T-helper 17 cell (primary cell): ENCODE measurements at places on chromosomes 16 and 17. TPM values are rescaled to one million over a fixed set of nuclear protein-coding genes. Genes with fewer than 3 reads are reported as not detected.
A peak's percentile ranks its signal among the peaks of the same experiment; 100 is the strongest.

- H3K4me1 ChIP-seq: peaks cover 23% of the 10 kb centered on the region
- no peak overlapping the region for H3K4me3 ChIP-seq
- H3K27me3 ChIP-seq: no peaks in the 10 kb centered on the region
These were observed 183.8 kb upstream of the CHMP6 start for GRCh38 chr17:80807882-80808281.

DNA sequence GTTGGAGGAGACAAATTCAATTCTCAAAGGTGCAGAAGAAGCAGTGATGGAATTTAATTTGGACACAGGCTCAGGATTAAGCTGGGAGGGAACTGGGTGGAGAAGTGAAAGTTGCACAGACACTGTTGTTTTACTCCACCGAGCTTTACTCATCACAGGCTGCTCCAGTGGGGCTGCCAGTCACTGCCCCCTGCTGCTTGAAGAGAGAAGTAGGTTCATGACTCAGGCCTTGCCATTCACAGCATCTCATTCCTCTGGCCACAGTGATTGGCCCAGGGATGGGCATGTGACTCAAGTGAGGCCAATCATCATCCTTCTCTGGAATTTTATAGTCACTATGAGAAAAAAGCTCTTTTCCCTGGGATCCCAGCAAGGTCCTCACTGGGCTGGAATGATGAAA lies 11.8 kb downstream of the GNAO1 start:
- H3K36me3 ChIP-seq: peaks cover 5% of the 10 kb centered on the region
- peaks cover 17% of the 10 kb centered on the region for H3K4me1 ChIP-seq
- H3K27ac ChIP-seq: no peak overlapping the region
- H3K27me3 ChIP-seq: no peaks in the 10 kb centered on the region
- no peak overlapping the region for H3K4me3 ChIP-seq

- DNase-seq: no peak
- H3K4me3 ChIP-seq: no peak overlapping the region
- peaks cover 13% of the 10 kb centered on the region for H3K27me3 ChIP-seq
- H3K36me3 ChIP-seq: no peaks in the 10 kb centered on the region
These were observed 105.5 kb downstream of the AXIN2 start for GRCh38 chr17:65455972-65456343.

GRCh38 chr17:39622380-39623006 lies 4.3 kb upstream of the PPP1R1B start:
- peak overlapping the region; percentile 82 for H3K27ac ChIP-seq
- peaks cover 28% of the 10 kb centered on the region for H3K4me1 ChIP-seq
- peaks cover 22% of the 10 kb centered on the region for H3K27me3 ChIP-seq
- DNase-seq: no peak
- H3K4me3 ChIP-seq: peak overlapping the region; percentile 90

DNA sequence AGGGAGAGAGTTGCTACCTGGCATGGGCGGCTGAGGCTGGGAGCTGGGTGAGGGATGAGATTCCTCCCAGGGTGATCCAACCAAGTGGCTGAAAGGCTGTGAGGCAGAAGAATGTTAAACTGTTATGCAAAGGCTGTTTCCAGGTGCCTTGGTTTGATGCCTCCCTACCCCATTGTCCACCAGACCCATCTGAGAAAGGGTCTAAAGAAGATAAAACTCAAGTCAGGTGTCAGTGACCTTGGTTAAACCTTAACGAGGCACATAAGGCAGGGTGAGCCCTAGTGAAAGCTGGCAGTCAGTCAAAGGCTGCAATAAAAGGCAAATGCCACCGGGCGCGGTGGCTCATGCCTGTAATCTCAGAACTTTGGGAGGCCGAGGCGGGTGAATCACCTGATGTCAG lies 23.8 kb downstream of the LDHD start:
- H3K4me1 ChIP-seq: peaks cover 15% of the 10 kb centered on the region
- no peak overlapping the region for H3K4me3 ChIP-seq
- H3K27me3 ChIP-seq: no peaks in the 10 kb centered on the region
- DNase-seq: no peak

DNA sequence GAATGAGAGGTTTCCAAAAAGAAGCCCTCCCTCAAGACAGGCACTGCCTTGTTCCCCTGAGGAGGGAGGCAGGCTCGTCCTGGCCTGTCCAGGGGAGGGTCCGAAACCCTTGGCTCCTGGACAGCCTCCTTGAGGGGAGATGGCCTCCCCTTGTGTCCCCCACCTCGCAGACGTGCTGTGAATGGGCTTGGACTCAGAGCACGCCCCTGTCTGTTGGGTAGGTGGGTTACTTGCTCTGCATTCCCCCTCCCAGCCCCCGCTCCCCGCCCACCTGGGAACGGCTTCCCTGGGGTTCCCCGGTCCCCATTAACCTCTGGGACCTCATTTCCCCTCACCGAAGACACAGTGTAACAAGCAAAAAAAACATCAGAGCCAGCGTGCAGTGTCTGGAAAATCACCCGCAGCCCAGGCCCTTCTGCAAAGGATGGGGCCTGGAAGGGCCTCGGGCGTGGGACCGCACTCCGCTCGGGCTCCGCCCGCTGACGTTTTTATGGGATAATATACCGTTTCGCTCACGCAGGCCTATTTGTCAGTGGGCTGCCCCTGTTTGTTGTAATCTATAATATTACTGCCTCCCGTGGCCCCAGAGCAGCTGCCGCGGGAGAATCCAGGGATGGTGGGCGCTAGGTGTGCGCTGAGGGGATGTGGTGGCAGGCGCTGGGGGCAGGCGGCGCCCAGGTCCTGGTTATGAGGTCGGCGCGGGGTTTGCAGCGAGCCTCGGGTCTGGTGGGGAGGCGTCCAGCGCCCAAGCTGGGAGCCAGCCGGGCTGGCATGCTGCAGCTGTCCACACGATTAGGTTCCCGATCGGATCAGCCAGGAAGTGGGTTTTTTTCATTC lies 11.1 kb downstream of the BAHCC1 start:
- H3K4me1 ChIP-seq: peaks cover 6% of the 10 kb centered on the region
- peaks cover 3% of the 10 kb centered on the region for H3K36me3 ChIP-seq
- H3K27me3 ChIP-seq: peaks cover 84% of the 10 kb centered on the region

- no peak overlapping the region for H3K27ac ChIP-seq
- no peak for DNase-seq
- H3K36me3 ChIP-seq: peaks cover 2% of the 10 kb centered on the region
- H3K4me3 ChIP-seq: no peak overlapping the region
- peaks cover 58% of the 10 kb centered on the region for H3K4me1 ChIP-seq
- no peaks in the 10 kb centered on the region for H3K27me3 ChIP-seq
These were observed 111.2 kb downstream of the ANKRD11 start for GRCh38 chr16:89378947-89379771.

DNA sequence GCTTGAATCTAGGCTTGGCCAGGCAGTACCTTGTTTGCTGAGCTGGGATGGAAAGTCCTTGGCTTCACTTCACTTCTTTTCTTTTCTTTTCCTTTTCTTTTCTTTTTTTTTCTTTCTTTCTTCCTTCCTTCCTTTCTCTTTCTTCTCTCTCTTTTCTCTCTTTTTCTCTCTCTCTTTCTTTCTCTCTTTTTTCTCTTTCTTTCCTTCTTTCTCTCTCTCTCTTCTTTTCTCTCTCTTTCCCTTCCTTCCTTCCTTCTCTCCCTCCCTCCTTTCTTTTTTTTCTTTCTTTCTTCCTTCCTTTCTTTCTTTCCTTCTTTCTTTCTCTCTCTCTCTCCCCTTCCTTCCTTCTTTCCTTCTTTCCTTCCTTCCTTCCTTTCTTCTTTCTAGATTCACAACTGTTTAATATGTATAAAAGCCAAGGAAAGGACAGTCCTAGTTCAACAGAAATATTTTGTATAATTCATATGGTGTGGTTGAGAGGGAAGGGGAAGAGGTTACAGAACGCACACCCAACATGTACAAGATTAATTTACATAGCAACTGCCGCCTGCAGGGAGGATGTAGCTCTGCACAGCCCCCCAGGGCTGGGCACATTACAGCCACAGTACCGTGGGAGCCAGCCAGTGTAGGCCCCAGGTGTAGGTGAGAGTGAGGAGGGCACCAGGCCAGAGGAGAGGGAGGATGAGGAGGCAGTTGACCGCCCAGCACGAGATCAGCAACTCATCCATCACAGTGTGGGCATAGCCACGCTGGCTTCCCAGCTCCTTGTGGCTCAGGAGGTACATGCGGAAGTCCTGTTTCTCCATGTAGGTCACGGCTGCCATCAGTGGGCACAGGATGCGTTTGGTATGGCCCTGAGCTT lies 9.7 kb upstream of the ITGB3 start:
- peaks cover 12% of the 10 kb centered on the region for H3K4me1 ChIP-seq
- H3K36me3 ChIP-seq: peaks cover 5% of the 10 kb centered on the region
- no peak overlapping the region for H3K27ac ChIP-seq
- H3K4me3 ChIP-seq: no peak overlapping the region
- no peak for DNase-seq

DNA sequence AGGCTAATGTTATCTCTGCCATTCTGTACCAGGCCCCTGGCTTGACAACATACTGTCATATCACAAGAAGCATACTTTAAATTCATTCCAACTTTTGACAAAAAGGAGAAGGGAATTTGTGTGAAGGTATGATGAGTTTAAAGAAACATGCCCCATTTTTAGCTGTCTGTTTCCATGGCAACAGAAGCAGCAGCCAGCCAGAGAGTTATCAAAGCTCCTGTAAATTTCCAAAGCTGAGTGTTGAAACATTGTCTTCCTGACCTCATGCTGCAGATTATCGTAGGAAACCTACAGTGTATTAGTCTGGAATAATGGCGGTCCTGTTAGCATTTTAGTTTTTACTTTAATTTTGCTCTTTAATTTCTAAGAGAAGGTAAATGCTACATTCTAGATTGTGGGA lies 124.9 kb downstream of the MRTFB start:
- H3K4me1 ChIP-seq: peaks cover 13% of the 10 kb centered on the region
- H3K4me3 ChIP-seq: no peak overlapping the region
- no peaks in the 10 kb centered on the region for H3K27me3 ChIP-seq
- H3K27ac ChIP-seq: peak overlapping the region; percentile 59

DNA sequence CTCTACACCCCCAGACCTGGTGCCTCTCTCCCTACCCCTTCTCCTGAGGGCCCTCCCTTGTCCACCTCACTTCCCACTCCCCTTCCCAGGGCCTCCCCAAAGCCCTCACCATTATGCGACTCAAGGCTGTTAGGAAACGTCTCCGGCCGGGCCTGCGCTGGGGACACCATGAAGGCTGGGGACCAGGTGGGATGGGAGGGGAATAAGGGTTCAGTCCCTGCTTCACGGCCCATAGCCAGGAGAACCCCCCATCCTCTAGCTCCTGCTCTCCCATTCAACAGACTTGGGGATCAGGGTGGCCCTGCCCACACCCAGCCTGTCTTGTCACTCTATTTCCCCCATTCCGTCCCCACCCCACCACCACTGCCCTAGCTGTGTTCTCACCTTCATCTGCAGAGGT lies 2.1 kb downstream of the NEURL4 start:
- H3K36me3 ChIP-seq: peaks cover 2% of the 10 kb centered on the region
- no peak overlapping the region for H3K4me3 ChIP-seq
- no peaks in the 10 kb centered on the region for H3K27me3 ChIP-seq
- no peak overlapping the region for H3K27ac ChIP-seq

GRCh38 chr16:6663668-6664067 lies 669.0 kb upstream of the RBFOX1 start:
- H3K4me3 ChIP-seq: no peak overlapping the region
- no peaks in the 10 kb centered on the region for H3K4me1 ChIP-seq
- no peaks in the 10 kb centered on the region for H3K36me3 ChIP-seq
- H3K27me3 ChIP-seq: no peaks in the 10 kb centered on the region
- DNase-seq: no peak

- peaks cover 70% of the 10 kb centered on the region for H3K27me3 ChIP-seq
- H3K4me3 ChIP-seq: peak within 1 kb of the TSS; percentile 79
- no peak for DNase-seq
- peak within 1 kb of the TSS; percentile 43 for H3K27ac ChIP-seq
These were observed at the start of gene IGF2BP1 for GRCh38 chr17:48997103-48997826. TSS of gene IGF2BP1 (plus strand) at chr17:48997385. CDS start at chr17:48997746, 361 bp downstream.

DNA sequence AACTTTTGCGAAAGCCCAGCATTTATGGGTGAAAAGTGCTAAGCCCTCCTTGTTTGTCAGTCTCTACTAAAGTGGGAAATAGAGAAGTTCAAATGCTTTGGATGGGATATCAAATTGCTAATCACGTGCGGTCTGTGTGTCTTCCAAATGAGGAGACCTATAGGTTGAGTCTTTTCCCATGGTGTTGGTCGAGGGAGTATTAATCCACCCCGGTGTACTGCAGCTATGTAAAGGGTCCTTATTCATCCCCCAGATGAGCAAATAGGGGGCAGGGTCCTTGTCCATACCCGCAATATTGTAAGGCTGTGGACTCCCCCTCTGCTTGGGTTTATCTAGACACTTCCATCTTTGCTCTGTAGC lies 14.6 kb downstream of the KIAA0513 start:
- no peak overlapping the region for H3K4me3 ChIP-seq
- no peak for DNase-seq
- H3K27me3 ChIP-seq: no peaks in the 10 kb centered on the region
- no peak overlapping the region for H3K27ac ChIP-seq

GRCh38 chr17:67246653-67247415 lies 1.8 kb upstream of the HELZ start:
- no peaks in the 10 kb centered on the region for H3K27me3 ChIP-seq
- no peaks in the 10 kb centered on the region for H3K36me3 ChIP-seq
- H3K4me1 ChIP-seq: peaks cover 29% of the 10 kb centered on the region
- H3K4me3 ChIP-seq: peak overlapping the region; percentile 88

GRCh38 chr17:5591966-5592365 lies 7.7 kb upstream of the NLRP1 start:
- no peak for DNase-seq
- H3K36me3 ChIP-seq: peaks cover 3% of the 10 kb centered on the region
- H3K4me1 ChIP-seq: peaks cover 6% of the 10 kb centered on the region

DNA sequence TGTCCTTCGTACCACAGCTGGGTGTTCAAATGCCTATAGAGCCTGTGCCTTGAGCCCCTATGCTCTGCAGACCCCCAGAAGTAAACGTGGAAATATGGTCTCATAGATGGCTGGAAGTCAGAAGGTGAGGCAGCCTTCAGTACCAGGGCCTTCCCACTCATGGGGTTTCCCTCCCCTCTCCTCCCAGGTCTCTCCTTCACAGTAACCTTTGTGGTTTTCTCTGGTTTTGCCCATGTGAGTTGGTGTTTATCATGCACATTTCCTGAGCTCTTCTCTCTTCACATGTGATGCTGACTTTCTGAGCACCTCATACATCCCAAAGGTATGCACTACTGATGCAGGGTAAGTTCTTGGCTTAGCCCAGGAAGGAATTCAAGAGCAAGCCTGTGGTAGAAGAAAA lies 35.4 kb downstream of the TMEM114 start:
- H3K27ac ChIP-seq: no peak overlapping the region
- no peak for DNase-seq
- peaks cover 2% of the 10 kb centered on the region for H3K36me3 ChIP-seq
- peaks cover 69% of the 10 kb centered on the region for H3K27me3 ChIP-seq

GRCh38 chr17:17937201-17937853 lies 34.9 kb downstream of the TOM1L2 start:
- no peak for DNase-seq
- no peak overlapping the region for H3K4me3 ChIP-seq
- no peaks in the 10 kb centered on the region for H3K27me3 ChIP-seq
- H3K27ac ChIP-seq: no peak overlapping the region

MYCBPAP gene
- total RNA-seq: 1.3 TPM

EPOP gene
- 0.60 TPM for total RNA-seq

CHST4 gene
- total RNA-seq: not detected

OMG gene
- total RNA-seq: 0.60 TPM

CTRB2 gene
- not detected for total RNA-seq

CDH3 gene
- total RNA-seq: 0.37 TPM
